ENCODE measurements at places on chromosomes 13 and 19.

GRCh38 chr13:41995946-41996345 lies 35.0 kb upstream of the VWA8 start:
- DNase-seq = peak; percentile 1

DNA sequence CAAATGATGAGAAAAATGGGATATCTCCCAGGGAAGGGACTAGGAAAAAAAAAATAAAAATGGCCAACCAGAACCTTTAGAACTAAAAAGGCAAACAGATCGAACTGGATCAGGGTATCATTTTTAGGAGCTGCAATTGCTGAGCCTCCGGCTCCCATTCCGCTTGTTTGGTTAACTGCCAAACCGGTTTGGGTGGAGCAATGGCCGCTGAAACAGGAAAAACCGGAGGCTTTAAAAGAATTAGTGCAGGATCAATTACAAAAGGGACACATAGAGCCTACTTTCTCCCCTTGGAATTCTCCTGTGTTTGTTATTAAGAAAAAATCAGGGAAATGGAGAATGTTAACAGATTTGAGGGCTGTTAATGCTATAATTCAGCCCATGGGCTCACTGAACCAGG lies 12.7 kb upstream of the ZNF443 start:
- no peak for DNase-seq

- DNase-seq = peak; percentile 51
Measured at GRCh38 chr13:33487575-33488243, 202.2 kb upstream of the STARD13 start.

DNA sequence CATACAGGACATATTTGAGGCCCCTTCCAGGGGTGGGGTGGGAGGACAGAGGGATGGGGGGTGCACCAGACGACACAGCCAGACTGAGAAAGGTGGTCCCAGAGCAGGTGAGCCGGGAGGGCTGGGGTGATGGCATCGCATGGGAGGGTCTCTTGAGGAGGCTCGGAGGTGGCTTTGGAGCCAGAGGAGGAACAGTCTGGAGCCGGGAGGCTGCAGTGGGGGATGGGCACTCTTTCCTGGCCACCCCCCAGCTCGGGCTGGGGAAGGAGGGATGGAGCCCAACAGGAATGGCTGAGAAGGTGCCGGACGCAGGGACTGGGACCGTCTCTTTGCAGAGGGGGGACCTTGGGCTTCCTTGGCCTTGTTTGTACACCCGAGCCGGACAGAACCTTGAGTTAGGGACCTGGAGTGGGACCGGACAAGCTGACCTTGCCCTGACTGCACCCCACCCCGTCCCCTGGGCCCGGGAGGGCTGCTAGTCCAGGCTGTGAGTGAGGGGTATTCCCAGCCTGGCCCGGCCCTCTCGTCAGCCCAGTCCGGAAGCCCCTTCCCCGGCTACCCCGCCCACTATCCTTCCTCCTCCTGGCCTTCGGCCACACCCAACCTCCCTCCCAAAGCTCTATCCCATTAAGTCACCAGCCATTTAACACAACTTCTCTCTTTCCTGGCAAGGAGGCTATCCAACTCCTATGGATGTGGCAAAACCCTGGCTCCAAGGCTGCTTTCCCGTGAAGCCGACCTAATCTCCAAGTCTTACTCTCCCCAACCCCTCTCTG lies 816 bp upstream of the TBXA2R start:
- peak; percentile 32 for DNase-seq

DNA sequence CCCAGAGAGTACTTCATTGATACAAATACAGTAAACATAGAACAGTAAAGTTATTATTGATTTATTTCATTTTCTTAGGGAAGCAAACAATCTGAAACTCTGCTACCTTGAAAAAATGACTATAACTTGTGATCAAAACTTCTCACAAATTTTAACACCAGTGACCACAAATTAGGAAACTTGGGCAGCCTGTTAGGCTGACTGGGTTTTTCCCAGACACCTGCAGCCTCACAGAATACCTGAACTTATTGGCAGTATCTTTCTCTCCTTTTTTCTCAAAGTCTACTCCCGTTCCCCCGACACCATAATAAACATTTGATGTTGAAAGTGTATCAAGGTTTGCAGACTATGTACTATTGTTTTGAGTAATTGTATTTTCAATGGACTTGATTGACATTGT lies 360.5 kb downstream of the LMO7 start:
- no peak for DNase-seq

DNA sequence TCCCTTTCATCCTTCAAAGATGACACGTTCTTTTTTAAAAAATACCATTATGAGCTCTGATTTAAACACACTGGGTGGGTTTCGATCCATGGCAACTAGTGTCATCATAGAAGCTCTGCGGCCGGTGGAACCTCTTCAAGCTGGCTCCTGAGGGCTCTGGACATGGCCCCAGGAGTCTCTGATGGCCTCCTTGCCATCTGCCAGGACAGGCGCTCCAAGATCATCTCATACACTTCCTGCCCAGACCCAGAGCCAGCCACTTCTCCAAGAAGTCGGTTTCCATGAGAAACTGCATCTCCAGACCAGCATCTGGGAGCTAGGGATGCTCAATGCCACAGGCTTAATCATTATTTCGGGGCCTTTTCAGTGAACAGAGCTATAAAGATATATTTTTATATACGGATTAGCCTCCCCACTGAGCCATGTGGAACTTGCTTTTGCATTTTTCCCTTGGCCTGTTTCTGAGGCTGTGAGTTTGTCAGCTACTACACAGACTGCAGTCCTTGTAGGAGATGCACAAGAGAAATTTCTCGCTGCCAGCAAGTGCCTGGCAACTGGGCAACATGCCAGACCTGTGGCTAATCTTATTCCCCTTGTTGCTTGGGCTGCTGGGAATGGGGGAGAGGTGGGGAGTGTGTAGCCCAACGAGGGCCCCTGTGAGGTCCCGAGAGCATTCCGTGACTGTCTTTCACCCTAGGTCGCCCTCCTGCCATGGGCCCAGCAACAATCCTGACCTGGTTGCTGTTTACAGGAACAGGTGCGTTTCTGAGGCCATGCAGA lies 15.9 kb downstream of the SUGP1 start:
- DNase-seq = no peak

DNA sequence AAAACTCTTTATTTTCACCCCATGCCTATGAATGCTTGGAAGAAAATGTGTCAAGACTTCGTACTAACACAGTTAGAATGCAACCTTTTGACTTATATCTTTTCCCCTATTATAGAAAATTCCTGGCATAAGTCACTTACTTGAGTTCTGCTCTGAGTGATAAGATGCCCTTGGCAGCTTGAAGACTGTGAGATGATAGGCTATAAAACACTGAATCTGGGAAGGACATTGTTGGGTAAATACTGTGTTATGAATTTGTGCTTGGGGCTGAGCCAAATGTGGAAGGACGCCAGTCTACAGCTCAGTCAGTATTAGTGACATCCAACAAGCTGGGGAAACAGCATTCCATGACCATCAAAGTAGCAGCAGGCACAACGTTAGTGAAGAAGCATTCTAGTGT lies 368.0 kb upstream of the SGCG start:
- no peak for DNase-seq

DNA sequence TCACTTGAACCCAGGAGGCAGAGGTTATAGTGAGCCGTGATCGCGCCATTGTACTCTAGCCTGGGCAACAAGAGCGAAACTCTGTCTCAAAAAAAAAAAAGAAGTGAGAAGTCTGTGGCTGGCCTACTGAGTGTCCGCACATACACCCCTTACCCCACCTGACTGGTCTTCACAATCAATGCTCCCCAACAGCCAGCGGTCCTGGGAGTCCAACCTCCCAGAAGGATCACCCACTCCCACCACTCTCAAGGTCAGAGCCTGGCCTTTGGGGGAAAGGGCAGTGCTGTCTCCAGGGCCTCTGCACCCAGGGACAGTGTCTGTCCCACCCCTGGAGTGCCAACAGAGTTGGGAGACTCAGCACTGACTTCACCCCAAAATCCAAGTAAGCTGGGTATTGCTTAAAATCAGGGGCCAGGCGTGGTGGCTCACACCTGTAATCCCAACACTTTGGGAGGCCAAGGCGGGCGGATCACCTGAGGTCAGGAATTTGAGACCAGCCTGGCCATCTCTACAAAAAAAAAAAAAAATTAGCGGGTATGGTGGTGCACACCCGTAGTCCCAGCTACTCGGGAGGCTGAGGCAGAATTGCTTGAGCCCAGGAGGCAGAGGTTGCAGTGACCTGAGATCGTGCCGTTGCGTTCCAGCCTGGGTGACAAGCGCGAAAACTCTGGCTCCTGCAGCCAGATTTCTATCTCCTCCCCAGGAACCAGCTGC lies 2.3 kb upstream of the CD320 start:
- DNase-seq = peak; percentile 0

DNA sequence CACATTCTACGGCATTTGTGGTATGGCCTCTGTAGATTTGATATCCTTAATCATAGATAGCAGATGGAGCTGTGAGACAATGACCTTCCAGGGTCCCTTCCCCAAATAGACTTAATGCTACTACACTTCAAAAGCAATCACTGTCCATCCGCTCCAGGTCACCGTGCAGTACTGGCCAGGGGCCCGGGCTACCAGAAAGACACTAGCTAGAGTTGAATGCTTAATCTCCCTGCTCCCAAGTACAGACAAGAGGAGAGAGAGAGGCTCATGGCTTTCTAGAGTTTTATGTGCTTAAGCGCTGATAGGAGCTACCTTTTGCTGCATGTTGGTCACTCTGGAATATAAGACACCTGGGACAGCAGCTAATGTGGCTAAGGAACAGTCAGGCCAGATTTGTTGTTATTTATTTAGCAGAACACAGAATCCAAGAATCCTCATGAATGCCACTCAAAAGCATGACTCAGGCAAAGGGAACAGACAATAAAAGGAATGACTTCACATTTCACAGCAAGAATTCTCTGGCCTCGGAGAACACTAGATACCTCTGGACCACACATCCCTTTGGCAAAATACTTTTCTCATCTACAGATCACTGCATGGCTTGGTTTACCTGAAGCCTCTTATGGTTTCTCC lies 165.0 kb downstream of the LACC1 start:
- peak; percentile 27 for DNase-seq

DNA sequence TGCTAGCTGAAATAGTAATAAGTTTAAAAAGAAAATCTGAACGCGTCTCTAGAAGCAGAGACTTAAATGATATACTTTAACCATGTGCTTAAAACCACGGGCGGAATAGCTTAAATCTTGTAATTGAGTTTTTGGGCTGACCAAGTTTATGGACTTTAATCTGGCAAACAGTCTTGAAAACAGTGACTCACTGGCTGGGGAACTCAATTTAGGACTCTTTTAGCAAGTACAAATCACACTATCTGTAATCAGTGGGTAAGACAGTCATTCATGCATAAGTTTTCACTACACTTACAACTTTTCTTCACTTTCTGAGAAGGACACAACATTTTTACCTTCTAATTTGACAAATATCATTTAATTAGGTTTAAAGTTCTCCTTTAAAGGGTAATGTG lies 26.8 kb downstream of the ZNF627 start:
- DNase-seq = no peak

- DNase-seq = no peak
Measured at GRCh38 chr13:100443278-100443997, 145.2 kb downstream of the GGACT start.

GRCh38 chr19:2260341-2260805 lies 4.2 kb upstream of the JSRP1 start:
- DNase-seq = no peak

- no peak for DNase-seq
Measured at GRCh38 chr13:105353654-105354053, 1181.8 kb downstream of the EFNB2 start.

DNA sequence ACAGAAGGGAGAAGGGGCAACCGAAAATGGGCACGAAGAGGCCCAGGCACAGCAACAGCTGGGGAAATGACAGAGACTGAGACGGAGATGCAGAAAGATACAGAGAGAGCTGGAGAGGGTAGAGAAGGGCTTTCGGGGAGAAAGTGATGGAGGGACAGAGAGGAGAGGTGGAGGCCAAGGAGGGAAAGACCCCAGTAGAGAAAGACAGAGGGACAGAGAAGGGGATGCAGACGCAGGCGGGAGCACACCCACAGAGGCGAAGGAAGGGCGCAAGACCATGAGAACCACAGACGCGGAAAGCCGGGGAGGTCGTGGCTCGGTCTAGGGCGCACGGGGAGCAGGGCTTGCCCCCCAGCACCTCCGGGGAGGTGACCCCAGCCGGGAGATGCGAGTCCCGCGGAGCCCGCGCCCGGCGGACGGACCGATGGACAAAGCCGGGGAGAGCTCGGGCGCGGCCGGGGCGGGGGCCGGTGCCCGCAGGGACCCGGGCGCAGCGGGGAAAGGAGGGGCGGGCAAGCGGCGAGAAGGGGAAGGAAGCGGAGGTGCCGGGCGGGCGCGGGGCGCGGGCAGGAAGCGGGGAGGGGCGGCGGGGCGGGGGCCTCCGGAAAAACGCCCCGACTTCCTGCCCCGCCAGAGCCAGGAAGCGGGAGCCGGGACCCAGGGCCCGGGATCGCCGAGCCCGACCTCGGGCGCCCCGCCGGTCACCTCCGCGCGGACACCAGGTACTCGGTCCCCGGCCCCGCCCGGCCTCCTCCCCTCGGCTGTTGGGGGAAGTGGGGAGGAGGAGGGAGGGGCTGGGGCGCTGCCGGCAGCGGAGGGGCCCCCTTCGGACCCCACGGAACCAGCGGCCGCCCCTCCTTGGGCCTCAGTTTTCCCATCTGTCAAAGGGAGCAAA lies at the start of gene ARHGEF1:
TSS of gene ARHGEF1 (plus strand) at position 617 of the 895 bp plus-strand sequence. CDS start 4,899 bp downstream, outside the sequence.
- no peak for DNase-seq

DNA sequence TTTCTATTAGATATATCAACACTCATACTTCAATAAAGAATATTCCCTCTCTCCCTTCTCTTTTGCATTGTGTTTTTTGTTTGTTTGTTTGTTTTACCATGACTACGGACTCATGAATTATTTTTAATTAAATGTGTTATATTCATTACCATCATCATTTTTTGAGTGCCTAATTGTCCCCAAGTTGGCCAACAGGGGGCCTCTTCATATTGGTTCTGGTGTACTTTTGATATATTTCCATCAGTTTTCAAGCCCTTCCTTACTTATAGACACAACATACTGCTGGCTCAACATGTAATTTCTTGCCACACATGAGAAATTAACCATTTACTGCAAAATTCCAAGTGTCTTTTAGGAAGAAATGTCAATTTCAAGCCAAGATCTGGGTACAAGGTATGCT lies 54.5 kb upstream of the GPC6 start:
- DNase-seq = no peak

GRCh38 chr13:102273111-102273510 lies 128.7 kb downstream of the FGF14 start:
- no peak for DNase-seq

DNA sequence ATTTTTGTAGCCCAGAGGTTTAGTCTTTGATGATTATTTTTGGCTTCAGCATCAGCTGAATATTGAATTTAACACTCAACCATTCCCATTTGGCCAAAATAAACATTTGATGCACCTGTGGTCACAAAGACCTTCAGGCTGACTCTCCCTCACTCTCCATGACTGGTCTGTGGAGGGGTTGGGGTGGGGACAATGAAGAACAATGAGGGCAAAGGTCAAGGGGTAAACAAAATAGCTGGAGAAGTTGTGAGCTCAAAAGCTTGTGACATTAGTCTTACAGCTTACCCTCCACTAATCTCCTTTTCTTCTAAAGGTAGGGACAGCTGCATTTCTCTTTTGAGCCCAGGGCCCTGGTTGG lies 86.9 kb downstream of the SLC15A1 start:
- no peak for DNase-seq

- DNase-seq = no peak
Measured at GRCh38 chr19:19274146-19274545, 1.0 kb upstream of the TM6SF2 start.
